NCI-H2081 treated with DMSO at 0.1 percent for 48 hours (cell line): ENCODE measurements at places on chromosomes 7 and 10.

- no peak for DNase-seq
Observed at GRCh38 chr10:31875608-31876007, 53.0 kb downstream of the ARHGAP12 start.

- no peak for DNase-seq
Observed at GRCh38 chr7:37286454-37286832, 162.2 kb downstream of the ELMO1 start.

GRCh38 chr7:1269336-1269890 lies 36.7 kb downstream of the UNCX start:
- DNase-seq = no peak

- no peak for DNase-seq
Observed at GRCh38 chr10:99232360-99232999, 3.2 kb downstream of the HPSE2 start.

GRCh38 chr10:132551093-132551807 lies 13.7 kb downstream of the INPP5A start:
- DNase-seq = no peak

GRCh38 chr10:25768167-25768566 lies 165.9 kb upstream of the MYO3A start:
- no peak for DNase-seq

DNA sequence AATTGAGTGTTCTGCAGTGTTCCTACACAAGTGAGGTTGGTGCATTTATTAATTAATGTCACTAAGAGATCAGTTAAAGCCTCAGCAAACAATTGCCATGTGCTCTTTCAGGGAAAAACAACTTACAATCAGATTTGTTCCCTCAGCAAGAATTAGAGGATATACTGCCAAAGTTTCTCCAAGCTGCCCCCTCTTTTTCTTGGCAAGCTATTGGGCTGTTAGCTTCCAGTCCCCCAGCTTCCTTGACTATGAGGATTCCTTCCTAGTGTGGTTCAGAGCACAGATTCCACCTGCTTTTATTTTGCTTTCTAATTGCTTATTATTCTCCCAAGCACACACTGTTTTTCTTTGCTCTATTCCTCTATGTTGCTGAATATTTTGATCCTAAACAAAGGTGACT lies 112.7 kb downstream of the RBM20 start:
- DNase-seq = no peak

GRCh38 chr10:132607491-132607890 lies 69.9 kb downstream of the INPP5A start:
- no peak for DNase-seq

DNA sequence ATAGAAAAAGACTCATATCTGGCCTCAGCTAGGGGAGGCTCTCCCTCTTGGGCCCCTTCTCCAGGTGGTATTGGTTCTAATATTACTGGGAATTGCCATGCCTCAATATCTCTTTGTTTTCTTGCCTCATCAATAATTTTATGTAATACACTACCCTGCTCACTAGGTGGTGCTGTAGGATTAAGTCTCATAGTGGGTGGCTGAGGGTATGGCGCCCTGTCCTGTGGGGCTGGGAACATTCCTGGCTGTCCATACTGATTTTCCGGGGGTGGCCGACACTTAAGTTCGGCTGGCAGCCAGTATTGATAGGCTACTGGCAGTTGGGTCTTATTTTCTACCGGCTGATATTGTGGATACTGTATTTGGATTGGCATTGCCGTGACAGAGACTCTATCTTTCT lies 9.0 kb upstream of the TAS2R3 start:
- no peak for DNase-seq
